ENCODE measurements at places on chromosomes 2 and 18.

DNA sequence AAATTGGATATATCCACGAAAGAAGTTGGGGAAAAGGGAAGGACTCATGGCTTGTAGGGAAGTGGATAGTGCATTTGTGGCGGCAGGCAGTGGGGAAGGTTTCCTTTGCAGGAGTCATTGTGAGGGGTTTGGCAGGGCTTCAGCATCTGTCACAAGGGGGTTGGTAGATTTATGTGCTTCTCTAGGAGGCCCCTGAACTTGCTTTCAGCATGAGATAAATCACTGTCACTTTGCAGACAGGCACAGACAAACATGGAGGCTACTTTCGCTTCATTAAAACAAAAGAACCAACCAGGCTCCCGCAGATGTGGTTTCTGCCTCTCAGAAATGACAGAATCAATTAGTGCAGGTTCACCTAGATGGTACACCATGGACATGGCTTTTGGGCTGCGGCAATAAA lies 340.7 kb downstream of the TGIF1 start:
- no peak for DNase-seq

DNA sequence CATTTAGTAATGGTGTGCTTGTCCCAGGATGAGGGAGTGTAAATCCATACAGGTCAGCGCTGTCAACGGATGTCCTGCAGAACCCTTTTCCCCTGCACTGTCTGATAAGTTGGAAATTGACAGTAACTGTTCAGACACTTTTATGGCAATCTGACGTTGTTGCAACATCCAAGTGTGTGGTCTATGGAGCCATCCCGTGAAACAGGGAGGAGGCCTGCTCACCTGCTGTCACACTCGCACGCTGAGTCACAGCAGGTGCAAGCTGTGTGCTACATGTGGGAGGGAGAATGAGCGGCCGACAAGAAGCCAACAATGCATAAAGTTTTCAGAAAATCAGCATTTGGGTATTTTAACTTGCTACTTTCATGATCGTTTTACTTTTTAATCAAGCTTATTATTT lies 43.7 kb upstream of the RMDN2 start:
- peak; percentile 88 for DNase-seq

- DNase-seq, result no peak
Observed at GRCh38 chr2:42562474-42563144, 5.8 kb upstream of the MTA3 start.

DNA sequence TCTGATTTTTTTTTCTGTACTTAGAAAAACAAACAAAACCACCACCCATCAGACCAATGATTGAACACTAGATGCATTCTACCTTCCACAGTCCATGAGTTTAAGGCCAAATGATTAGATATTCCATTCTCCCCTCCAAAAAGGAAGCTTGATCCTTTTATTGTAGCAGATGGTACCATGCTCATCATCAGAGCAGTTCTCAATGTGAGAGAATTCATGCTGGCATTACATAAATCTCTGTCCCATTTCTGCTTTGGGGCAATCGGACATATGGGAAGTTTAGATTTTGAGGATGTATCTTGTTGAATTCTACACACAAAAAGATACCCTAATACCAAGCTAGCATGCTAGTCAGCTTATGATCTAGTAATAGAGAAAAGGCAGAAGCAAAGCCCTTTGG lies 186.6 kb downstream of the RAD51AP2 start:
- DNase-seq, result no peak

DNA sequence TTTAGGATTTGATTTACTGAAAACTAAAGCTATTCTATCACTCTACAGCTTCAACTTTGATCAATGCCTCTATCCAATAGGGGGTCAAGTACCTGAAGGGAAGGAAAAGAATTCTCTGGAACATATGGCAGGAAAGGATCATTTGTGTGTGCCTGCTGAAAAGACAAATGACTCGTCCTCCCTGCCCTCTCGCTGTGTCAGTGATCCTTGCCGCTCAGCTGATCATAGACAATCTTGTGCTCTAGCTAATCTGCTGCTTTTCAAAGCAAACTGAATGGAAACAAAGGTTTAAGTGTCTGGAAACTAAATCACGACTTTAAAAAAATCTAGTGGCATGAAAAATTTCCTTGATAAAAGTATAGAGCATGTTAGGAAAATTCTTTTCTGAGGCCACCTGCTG lies 75.6 kb upstream of the CPO start:
- DNase-seq, result no peak

GRCh38 chr2:177217247-177217843 lies 4.8 kb downstream of the HNRNPA3 start:
- DNase-seq, result no peak

- DNase-seq, result no peak
Observed at GRCh38 chr2:32715391-32715841, 87.6 kb downstream of the TTC27 start.
